ENCODE measurements at places on chromosomes 3 and 15.
A peak's percentile ranks its signal among the peaks of the same experiment; 100 is the strongest.

DNA sequence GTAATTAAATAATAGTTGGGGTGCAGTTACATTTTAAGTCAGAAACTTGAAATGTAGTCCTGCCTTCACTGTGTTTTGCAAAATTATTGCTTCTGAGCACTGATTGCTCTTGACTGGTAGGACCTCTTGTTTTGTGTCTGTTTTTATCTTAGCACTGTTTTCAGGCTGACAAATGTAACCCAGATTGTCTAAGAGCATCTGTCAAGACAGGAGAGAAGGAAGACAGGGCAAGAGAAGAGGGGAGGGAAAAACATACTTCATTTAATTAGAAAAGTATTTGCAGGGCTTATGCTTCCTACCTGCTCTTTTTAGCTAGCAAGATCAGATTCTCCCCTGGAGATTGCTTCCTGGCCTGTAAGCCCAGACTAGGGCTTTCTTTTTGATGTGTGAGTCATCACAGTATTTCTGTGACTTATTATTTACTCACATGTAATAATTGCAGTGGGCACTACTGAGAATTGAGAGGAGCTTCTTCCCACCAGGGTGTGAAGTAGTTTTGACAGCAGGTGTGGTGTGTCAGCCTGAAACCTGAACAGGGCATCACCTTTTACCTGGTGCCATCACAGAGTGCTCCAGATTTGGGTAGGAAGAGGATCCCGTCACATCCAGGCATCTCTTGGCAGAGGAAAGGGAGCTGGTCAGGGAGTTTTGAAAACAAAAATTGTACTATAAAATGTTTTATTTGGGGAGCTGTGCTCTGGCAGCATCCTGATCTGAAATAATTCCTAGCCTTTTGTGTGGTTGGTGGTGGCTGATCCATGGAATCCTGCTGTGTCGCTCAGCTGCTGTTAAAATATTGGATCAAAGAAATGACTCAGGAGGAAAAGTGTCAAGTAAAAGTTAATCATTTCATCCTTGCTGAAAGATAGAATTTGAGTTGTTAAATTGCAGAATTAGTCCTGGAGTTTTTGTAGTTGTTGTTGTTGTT is 98.2 kb downstream of the TMEM108 start:
- no peak for DNase-seq

DNA sequence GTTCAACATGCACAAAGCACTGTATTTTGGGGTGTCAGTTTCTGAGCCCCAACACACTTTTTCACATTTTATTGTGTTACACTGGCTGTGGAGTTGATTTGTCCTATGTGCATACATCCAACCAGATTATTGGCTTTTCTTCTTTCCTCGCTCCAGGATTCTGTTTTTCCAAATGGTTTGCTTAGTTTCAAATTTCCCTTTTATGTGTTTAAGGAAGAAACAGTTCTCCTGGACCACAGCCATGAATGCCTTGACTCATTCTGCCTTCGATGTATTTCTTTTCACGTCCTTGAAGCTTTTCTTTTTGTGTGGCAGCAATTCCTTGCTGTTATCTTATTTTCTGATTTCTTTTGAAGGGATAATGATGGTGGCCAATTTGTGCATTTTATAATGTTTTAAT is 53.8 kb downstream of the CACNA2D3 start:
- DNase-seq, result no peak

GRCh38 chr15:40762919-40763800 is 708 bp upstream of the GCHFR start:
- DNase-seq, result peak; percentile 60

- DNase-seq, result no peak
Observed at GRCh38 chr3:156368189-156368588, 186.7 kb downstream of the SSR3 start.

- DNase-seq, result no peak
Observed at GRCh38 chr3:42025370-42026138, 63.7 kb upstream of the ULK4 start.

DNA sequence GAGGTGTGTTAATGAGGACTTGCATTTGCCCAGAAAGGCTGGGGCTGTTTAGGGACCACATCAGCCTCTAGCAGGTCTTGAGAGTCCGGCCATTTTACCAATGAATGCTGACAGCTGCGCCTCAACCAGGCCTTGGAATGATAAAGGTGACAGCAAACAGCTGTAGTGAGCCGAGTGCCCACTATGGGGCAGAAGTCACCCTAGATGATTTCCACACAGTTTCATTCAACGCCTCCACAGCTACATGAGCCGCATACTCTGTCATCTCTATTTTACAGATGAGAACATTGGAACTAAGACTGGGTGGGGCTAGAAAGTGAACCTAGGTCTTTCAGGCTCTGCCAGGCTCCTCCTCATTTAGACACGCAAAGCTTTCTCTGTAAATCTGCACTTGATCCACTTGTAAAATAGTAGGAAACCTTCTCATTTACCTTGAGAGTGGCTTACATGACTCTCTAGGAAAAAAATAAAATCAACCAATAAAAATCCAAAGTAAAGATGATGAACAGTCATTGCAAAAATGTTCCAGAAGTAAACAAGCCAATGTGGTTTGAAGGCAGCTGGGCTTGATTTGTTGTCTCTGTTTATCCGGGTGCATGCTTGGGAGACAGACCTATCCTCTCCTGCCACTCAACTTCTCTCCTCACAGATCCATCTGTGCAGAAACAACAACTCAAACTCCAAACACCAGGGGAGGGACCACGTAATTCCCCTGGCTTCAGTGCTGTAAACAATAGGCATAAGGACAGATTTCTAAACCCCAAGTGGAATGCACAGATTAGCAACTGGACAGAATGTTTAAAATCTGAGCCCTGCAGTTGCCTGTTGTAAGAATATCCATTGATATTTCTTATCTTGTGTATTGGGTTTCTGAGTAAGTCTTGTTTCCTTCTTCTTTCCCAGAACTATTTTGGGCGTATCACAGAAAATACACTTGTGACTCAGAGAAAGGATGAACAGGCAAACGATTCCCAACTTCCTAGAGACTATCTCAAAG is 31.5 kb upstream of the LDHAL6B start:
- peak; percentile 33 for DNase-seq

GRCh38 chr3:101936419-101937356 is 87.4 kb downstream of the NFKBIZ start:
- no peak for DNase-seq

- no peak for DNase-seq
Observed at GRCh38 chr15:78978601-78979179, 33.8 kb upstream of the CTSH start.

GRCh38 chr3:50508821-50509220 is 5.4 kb upstream of the CACNA2D2 start:
- DNase-seq, result no peak

DNA sequence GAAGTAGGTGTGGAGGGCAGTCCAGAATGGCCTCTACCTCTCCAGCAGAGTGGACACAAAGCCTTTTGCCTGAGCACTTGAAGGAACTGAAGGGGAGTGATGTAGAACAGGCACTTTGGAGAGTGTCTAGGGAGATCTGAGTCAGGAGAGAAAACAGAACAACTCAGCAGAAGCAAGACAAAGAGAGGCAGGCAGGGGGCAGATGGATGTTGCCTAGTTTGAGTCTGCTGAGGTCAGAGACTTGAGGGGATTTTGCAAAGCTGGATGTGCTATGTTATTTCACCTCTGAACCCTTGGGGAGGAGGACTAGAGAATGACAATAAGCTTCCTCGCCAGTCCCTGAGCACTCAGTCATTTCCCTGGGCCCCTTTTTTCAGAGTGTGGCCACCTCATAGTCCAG is 366.4 kb downstream of the EPHB1 start:
- no peak for DNase-seq

GRCh38 chr3:38834110-38834509 is 18.1 kb upstream of the SCN10A start:
- DNase-seq, result peak; percentile 58

DNA sequence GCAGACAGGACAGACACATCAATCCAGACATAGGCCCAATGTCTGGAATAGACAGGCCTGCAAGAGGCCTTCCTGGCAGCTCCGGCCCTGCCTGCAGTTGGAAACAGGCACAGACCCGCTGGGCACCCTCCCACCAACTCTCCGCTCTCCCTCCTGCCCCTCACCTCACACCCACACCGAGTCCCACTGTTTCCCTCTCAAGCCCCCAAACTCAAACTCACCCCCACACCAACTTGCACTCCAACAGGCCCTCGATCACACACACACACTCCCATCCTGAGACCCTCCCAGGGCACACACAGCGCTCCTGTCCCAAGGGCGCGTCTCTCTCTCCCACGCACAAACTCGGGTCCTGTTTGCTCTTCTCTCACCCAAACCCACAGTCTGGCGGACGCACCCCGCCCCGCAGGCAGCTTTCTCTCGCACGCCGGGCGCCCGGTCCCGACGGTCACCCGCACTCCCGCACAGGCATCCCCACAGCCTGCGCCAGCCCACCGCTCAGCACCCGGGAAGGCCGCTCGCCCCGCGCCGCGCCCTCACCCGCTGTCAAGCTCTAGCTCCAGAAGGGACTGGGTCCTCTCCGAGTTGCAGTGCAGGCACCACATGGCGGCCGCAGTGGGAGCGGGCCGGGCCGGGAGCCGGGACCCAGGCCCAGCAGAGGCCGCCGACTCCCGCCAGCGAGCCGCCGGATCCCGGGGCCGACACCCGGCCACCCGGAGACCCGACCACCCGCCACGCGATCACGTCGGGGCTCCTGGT is 106.2 kb downstream of the IQSEC1 start:
- DNase-seq, result no peak

GRCh38 chr3:159273608-159274007 is 471.8 kb downstream of the MFSD1 start:
- no peak for DNase-seq

GRCh38 chr3:184814214-184814613 is 2.2 kb downstream of the VPS8 start:
- no peak for DNase-seq

- DNase-seq, result no peak
Observed at GRCh38 chr15:27845535-27846369, 253.4 kb downstream of the OCA2 start.

DNA sequence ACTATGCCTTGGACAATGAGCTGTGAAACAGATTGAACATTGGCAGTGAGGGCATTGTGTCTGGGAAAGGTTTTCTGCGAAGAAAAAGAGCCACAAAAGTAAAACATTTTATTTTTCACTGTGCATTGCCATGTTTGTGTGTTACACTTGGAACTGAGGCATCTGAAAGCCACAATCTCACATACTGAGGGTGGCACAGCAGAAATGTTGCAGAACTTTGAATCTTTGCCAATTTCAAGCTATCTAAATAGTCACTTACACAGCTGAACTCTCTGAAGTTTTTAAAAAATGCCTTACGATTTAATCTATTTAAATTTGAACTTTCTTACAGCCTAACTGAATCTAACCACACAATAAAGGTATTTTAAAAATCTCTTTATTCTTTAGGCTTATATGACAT is 154.1 kb upstream of the GRM7 start:
- no peak for DNase-seq

GRCh38 chr3:188776447-188776846 is 395.3 kb upstream of the TPRG1 start:
- DNase-seq, result no peak

DNA sequence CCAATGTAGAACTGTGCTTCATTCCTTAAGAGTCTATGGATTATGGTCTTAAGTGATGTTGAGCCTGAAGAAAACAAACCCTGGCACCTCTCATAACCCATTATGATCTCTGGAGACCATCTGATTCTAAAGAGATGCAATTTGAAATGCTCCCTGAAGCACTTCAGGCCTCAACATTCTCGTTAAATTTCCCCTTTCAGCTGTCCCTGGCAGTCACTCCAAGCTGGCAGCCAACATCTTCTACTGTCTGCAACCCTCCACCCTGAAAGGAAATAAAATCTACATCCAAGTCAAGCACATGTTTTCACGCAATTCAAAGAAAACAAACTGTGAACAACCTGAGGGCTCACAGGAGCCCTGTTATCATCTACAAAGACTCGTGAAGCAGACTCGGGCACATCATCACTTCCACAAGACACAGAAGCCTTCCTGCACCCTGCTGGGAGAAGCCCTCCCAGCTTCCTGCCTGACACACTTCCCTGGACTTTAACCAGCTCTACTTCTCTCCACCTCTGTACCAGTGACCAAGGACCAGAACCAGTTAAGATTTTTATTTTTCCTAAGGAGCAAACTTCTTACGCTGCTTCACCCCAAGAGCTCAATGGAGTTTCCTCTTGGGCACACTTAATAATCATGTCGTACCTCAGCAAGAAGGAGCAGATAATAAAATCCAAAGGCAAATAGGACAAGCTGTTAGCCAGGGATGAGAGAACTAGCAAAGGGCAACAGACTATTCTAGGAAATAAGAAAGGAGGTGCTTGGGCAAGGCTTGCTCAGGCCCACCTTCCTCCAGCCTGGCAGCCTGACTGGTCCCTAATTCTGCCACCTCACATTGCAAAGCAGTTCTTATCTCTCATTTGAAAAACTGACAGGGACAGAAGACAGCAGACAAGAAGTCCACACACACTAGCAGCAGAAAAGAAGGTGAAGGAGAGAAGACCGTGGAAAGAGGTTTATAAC is 67.1 kb downstream of the MAGI1 start:
- DNase-seq, result no peak

- no peak for DNase-seq
Observed at GRCh38 chr15:29844290-29844903, 22.1 kb upstream of the TJP1 start.

- DNase-seq, result no peak
Observed at GRCh38 chr15:52008698-52009434, 10.2 kb upstream of the MAPK6 start.

- DNase-seq, result peak; percentile 23
Observed at GRCh38 chr15:31457631-31458526, 131.2 kb downstream of the KLF13 start.

DNA sequence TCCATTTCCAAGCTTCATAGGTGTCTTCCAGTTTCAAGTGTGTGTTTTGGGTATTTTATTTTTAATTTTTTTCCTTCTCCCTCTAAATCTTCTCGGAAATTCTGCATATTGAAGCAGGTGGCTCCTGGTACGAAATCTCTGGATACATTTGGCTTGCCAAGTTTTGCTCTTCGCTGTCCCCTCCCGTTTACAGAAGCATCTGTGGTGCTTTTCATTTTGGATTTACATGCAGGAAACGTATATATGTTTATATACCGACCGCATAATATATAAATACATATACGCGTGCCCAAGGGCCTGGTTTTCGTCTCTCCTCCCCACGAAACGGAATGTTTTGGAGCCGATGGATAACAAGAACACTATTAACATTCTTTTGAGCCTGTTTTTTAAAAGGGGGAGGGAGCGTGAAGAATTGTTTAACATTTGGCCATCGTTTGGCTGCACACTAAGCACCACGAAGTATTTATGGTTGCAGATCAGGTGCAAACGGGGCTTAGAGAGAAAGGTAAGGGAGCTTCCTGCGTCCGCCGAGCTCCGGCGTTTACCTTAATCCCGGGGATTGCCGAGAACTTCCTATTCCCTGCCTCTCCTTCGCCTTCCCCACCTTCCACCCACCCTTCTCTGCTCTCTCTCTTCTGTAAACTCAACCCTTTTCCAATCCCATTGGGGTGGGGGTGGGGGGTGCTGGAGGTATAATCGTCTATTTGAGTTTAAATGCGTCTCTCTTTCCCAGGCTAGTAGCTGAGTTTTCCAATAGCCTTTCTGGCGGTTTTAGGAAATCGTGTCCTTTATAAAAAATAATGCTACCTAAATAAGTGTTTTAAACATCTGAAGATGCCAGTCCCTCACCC is 1.1 kb upstream of the NLGN1 start:
- no peak for DNase-seq

- DNase-seq, result no peak
Observed at GRCh38 chr15:38862099-38862498, 297.5 kb upstream of the RASGRP1 start.

GRCh38 chr3:192445770-192446644 is 281.3 kb downstream of the FGF12 start:
- no peak for DNase-seq

GRCh38 chr3:139291276-139292051 is 52.4 kb upstream of the MRPS22 start:
- DNase-seq, result no peak
